ENCODE measurements at places on chromosomes 11 and 22. TPM values are rescaled to one million over a fixed set of nuclear protein-coding genes. Genes with fewer than 3 reads are reported as not detected.

Gene CHRM1
- not detected for total RNA-seq

DNA sequence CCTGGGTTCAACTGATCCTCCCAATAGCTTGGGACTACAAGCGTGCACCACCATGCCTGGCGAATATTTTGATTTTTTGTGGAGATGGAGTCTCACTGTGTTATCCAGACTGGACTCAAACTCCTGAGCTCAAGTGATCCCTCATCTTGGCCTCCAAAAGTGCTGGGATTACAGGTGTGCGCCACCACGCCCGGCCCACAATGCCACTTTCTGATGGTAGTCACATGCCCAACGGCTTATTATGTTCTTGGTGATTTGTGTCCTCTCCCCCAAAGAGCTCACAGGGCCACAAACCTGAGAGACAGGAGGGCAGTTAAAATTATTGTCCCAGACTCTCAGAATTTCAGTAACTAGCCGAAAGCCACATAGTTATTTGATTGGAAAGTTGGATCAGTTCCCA is 9.6 kb downstream of the GRIK4 start:
- DNase-seq = no peak

GRCh38 chr22:24400726-24401596 is 26.4 kb upstream of the ADORA2A start:
- DNase-seq = no peak

- no peak for DNase-seq
Observed at GRCh38 chr22:23237201-23237798, 57.0 kb downstream of the BCR start.

DNA sequence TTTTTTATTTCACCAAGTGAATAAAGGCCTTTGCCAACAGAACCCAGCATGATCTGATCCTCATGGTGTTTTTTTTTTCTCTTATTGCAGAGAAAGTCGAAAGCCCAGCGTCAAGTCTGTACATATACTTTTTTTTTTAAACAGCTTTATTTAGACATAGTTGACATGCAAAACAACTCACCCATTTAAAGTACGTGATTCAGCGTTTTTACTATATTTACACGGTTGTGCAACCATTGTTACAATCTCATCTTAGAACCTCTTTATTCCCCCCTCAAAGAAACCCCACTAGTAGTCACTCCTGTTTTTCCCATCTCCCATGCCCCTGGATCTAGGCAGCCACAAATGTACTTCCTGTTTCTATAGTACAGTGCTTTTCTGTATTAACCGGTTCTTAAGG is 20.6 kb upstream of the AP1B1 start:
- DNase-seq = no peak

Gene IGSF22
- not detected for total RNA-seq

Gene GPHA2
- not detected for total RNA-seq

DNA sequence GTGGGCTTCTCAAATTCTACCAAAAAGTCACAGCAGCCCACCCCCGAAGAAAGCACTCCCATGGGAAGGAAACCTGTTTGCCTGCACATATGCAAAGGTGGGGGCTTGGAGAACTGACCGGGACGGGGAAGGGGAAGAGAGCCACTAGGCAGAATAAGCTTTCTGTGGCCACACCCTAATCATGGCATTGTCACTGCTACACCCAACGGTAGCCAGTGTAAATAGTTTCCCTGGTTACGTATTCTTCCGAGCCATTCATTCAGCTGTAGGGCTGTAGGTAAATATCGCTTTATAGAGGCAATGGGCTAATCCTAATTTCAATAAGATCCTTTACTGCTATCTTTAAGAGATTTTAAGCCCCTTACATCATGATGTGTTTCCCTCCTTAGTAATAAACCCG is 61.7 kb downstream of the PRDM11 start:
- DNase-seq = no peak

Gene KDM4F
- total RNA-seq = not detected
